ENCODE measurements at places on chromosomes 2 and 18. TPM values are rescaled to one million over a fixed set of nuclear protein-coding genes. Genes with fewer than 3 reads are reported as not detected.

- no peak for DNase-seq
Measured at GRCh38 chr2:43020990-43021669, 205.3 kb downstream of the ZFP36L2 start.

GRCh38 chr2:232951891-232952290 lies 61.2 kb downstream of the NGEF start:
- peak; percentile 15 for DNase-seq

Gene GYPC
- total RNA-seq: 26.5 TPM

DNA sequence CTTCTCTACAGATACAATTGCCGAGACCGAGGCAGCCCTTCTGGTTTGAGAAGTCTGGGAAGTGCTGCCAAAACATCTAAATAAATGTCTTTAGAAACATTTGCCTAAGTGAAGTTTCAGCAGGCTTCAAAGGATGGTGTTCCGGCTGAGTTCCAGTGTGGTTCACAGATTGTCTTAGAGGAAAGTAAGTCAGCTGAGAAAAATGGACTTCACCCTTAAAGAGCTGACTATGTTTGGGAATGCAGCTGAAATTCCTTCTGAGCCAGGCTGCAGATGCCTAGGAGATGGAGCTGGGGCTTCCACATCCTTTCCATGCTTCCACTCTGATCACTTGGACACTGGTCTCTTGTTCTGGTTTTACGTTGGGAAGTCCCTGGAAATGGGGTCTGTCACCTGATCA lies 83.6 kb downstream of the FHOD3 start:
- DNase-seq: peak; percentile 35

Gene ALPG
- 0.27 TPM for total RNA-seq

Gene DPYSL5
- 1.2 TPM for total RNA-seq

DNA sequence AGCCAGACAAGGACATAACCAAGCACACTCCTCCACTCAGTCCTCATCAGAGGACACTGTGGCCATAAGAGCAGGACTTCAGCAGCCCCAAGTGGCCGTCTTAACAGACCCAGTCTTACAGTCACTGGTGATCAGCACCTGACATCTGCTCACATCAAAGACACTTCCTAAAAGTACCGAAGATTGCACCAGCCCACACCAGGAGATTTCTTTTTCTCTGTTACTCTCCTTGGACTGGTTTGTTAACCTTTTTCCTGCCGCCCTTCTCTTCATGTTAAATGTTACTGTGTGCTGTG lies 44.1 kb downstream of the MRPS5 start:
- DNase-seq: no peak

DNA sequence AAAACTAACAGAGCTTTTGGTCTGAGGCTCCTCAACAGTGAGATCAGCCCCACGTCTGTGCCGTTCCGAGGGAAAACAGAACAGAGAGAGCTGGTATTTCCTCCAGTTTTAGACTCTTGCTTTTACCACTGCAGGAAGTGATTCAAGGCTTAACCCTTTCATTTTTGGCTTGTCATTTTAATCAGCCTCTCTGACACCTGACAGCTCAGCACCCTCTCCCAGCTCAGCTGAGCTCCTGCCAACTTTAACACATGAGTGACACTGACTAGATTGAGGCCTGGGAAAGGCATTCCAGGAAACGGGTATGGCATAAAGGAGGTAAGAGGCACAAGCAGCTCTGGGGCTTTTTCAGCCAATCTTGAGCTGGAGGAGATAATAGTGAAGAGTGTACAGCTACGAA lies 239.4 kb upstream of the SKOR2 start:
- no peak for DNase-seq

Gene MAB21L4
- 0.43 TPM for total RNA-seq

GRCh38 chr2:27709326-27709725 lies 45.6 kb downstream of the SLC4A1AP start:
- no peak for DNase-seq

DNA sequence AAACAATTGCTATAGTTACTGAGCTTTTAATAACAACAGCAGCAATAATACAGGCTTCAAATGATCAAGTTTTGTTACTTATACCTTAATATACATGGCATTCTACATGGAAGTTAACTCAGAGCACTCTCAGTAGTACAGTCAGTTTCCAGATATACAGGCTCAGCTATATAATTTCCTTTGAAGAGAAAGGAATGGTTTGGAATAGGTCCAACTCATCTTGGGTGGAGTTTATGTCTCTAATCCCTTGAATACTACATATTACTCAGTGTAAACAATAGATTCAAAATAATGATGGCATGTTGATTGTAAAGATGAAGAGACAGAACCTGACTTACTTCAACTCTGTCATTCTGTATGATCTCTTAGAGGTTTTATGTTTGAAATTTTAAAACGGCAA lies 174.9 kb downstream of the EPHA4 start:
- no peak for DNase-seq

DNA sequence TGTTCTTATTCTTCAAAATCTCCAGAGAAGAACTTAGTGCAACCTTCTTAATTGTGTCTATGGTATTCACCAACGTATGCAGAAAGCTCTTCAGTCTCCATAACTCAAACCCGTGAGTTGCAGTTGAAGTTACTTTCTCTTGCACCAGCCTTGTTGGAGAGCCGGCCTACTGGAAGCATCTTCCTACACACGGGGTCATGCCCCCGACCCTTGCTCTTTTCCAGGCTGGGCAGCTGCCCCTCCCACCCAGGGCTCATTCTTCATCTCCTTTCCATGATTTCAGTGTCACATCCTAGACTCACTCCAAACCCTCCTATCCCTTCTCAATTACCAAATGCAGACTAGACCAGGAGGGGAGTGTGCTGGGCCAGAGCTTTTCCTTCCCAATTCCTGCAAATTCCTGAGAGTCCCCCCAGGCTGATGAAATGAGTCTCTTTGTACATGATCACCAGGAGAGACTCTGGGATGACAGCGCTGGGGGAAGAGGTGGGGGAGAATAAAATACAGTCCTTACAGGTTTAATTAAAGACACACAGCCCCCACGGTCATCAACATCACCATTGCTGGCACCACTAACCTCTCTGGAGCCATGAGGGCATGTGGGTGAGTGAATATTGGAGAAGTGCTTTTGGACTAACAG lies 75.3 kb downstream of the COLEC12 start:
- no peak for DNase-seq

Gene IL1B
- not detected for total RNA-seq

Gene DYSF
- 140 TPM for total RNA-seq

Gene REG3A
- total RNA-seq: not detected

DNA sequence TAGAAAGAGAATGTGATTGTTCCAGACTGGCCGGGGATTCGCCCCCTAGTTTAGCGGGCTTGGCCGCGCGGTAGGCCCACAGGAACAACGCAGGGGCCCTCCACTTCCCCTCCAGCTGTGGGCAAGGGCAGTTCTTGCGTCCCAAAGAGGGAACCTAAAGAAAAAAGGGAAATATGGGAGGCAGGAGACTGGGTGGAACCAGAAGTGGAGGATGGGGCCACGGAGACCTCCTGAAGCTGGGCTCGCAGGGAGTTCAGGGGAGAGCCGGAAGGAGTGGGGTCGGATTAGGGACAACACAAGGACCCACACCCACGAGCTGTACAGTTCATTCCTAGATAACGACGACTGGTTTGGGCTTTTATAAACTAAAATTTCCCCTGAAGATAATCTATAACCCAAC lies 18.2 kb downstream of the GNLY start:
- DNase-seq: no peak

GRCh38 chr2:177889818-177890460 lies 182.6 kb downstream of the PDE11A start:
- no peak for DNase-seq

DNA sequence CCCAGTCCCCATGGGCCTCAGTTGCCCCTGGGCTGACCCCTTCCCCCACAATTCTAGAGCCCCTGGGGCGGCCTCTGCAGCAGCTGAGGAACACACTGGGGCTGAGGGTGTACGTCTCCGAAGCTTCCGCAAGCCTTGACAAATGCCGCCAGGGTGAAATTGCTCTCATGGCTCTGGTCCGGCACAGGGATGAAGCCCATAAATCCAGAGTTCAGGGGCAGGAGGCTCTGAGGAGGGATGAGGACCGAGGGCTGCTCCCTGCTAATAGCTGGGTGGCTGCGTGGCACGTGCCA lies 27.1 kb upstream of the OTOS start:
- no peak for DNase-seq

DNA sequence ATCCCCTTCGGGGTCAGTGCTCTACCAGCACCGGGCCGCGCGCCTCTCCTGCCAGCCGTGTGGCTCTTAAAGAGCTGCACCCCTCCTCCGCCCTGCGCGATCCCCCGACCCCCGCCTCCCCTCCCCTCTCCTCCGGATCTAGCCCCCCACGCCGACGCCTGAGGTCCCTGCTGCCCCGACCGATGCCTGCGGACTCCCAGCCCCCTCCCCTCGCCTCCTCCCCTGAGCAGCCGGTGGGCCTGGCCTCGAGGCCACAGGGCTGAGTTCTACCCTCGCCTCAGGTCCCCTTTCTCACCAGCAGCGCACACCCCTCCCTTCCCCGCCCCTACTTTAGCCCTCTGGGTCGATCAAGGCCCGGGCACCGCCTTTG lies 5.8 kb upstream of the SIX3 start:
- DNase-seq: no peak

- DNase-seq: peak; percentile 86
Measured at GRCh38 chr2:190860985-190861680, 19.5 kb upstream of the GLS start.

GRCh38 chr2:122736279-122736678 lies 980.8 kb downstream of the TSN start:
- peak; percentile 28 for DNase-seq

GRCh38 chr2:5290900-5291546 lies 401.2 kb upstream of the SOX11 start:
- DNase-seq: no peak

- DNase-seq: no peak
Measured at GRCh38 chr18:48165111-48165866, 234.8 kb upstream of the SMAD2 start.

DNA sequence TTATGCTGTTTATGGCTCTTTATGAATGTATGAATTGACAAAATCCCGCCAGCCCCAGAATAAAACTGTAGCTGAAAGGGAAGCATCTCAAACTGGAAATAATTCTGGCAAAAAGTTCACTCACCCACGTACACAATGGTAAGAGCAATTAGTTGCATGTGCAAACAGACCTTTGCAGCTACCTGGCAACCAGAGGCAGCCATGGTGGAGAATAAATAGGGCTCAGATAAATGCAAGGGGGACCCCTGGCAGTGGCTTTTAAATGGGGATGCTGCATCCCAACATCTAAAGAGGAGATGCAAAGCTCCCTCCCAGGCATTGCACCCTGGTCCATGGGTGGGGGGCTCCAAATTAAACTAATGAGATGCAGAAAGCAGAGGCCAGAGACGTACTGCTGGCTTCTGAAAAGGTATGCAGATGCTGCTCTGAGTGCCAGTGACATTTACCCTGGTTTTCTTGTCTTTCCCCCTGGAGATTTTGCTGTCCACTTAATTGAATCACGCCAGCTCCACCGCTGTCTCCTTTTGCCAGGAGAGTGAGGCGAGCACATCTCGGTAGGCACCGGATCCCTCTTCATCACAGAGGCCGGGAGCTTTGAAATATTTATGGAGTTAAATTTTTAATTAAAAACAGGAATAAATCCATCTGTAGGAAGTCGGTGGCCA lies 126.6 kb upstream of the NRP2 start:
- DNase-seq: no peak

- DNase-seq: no peak
Measured at GRCh38 chr2:190418727-190419126, 10.6 kb downstream of the MFSD6 start.

- no peak for DNase-seq
Measured at GRCh38 chr2:102486941-102487702, 14.1 kb downstream of the SLC9A4 start.

Gene KLHL29
- total RNA-seq: 4.8 TPM

- DNase-seq: no peak
Measured at GRCh38 chr18:67109535-67109934, 407.0 kb downstream of the DSEL start.

DNA sequence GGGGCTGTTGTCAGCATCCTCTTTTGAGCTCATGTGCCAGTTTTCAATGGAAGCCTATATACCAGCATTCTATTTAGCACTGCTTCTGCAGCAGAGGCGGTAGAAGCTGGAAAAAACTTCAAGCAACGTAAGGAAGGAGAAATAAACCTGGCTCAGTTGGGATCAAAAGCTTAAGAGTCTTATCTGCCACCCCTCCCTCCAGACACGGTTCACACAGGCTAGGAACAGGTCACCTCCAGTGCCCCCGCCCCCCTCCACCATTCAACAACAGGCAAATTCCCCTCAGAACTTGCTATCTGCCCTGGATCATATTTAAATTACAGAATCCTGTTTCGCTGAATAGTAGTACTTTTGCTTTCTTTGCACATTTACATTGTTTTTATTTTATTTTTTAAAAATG lies 384.8 kb upstream of the PKDCC start:
- DNase-seq: no peak

- DNase-seq: no peak
Measured at GRCh38 chr2:144694456-144694855, 174.5 kb upstream of the ZEB2 start.

Gene LHCGR
- total RNA-seq: not detected

DNA sequence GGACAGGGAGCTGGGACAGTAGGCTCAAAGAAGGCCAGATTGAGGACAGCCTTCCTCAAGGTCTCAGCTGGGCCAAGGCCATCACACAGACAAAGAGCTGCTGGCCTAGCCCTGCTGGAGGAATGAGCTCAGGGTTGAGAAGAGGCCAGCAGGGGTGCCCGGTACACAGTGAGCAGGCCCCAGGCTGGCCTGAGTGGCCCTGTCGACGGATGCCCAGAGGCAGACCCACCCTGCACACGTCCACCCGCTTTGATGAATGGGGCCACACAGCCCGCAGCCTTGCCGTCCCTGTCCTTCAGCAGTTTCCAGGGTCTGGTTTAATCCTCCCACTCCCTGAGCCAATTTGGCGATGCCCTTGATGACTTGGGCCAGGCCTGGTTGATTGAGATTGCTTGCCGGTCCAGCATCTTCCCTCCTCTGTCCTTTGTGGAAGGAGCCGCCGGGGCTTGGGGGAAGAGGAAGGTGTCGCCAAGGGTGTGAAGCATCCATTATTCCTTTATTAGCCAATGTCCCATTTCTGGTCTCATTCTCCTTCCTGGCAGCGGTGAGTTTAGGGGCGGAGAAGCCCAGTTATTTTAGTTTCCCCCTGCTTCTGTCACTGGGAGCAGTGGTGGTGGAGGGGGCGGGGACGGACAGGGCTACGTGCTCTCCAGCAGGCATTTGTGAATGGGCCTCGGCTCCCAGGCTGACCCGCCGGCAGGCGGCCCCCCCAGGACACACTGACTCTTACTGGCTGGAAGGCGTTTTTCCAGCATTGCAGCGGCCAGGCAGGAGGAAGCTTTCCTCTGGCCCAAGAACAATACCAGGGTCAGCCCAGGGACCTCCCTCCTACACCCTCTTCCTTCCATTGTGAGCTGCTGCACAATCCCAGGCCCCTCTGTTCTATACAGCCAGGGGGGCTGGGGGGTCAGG lies 141.8 kb downstream of the CTIF start:
- DNase-seq: no peak

- DNase-seq: no peak
Measured at GRCh38 chr18:9561759-9562158, 52.6 kb downstream of the PPP4R1 start.

- peak; percentile 94 for DNase-seq
Measured at GRCh38 chr18:29164993-29165599, 988.2 kb upstream of the CDH2 start.

All from astrocyte (in vitro differentiated cells and primary cell).